ENCODE measurements at places on chromosomes 7 and 10.

GRCh38 chr7:81638198-81638597, 131.6 kb downstream of the HGF start:
- DNase-seq = no peak

DNA sequence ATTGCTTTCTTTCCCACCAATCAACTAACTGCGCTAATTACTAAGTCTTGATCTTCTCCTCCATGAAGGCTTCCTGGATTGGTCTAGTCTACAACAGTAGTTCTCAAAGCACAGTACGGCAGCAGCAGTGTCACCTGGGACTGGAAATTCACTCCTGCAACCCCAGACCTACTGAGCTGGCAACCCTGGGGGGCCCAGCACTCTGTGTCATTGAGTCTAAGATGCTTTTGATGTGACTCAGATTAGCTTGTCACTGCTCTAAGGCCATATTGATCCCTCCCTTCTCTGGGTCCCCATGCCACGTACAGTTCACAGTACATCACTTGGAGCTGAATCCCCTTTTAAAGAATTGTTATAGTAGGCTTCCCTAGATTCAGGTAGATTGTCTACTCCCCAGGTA, 65.7 kb upstream of the KMT2C start:
- DNase-seq = no peak

DNA sequence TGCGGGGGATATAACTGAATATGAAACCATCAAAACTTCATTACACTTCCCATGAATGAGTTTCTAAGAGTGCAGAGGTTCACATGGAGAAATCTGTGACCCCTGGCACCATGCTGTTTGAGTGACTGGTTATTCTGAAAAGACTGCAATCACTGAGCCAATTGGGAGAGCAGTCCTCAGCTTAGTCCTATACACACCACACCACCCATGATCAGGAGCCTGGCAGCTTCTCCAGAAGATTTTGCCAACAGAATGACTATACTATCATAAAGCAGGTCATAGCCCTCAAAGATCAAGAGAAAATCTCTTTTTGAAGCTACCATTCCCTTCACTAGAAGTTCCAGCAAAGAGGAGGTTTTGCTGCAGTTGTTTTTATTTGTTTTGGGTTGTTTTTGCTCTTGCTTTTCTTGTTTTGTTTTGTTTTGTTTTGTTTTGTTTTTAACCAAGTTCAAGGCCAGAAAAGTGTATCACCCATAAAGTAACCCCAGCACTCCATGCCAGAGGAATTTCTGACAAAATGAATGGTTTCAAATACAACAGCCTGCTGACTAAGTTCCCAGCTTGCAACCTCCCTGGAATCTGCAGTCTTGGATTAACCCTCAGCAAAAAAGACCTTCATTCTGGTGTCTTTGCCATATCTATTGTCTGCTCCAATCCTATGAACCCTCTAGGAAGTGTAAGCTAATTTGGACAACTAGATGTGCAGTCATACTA, 19.7 kb upstream of the HGF start:
- DNase-seq = no peak

DNA sequence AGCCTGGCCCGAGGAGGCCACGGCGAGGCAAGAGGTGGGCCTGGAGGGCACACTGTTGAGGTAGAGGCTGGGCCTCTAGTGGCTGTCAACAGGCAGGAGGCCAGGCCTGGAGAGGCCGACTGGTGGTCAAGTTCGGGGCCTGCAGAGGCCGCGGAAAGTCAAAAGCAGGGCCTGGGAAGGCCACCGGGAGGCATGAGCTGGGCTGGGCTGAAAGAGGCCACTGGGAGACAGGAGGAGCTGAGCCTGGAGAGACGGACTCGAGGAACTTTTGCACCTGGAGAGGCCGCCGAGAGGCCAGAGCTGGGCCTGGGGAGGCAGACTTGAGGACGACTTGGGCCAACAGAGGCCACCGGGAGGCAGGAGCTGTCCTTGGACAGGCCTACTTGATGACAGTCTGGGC, 321.2 kb downstream of the ZNF479 start:
- DNase-seq = no peak

- DNase-seq = no peak
These were observed 46.4 kb downstream of the ESYT2 start for GRCh38 chr7:158782761-158783401.

DNA sequence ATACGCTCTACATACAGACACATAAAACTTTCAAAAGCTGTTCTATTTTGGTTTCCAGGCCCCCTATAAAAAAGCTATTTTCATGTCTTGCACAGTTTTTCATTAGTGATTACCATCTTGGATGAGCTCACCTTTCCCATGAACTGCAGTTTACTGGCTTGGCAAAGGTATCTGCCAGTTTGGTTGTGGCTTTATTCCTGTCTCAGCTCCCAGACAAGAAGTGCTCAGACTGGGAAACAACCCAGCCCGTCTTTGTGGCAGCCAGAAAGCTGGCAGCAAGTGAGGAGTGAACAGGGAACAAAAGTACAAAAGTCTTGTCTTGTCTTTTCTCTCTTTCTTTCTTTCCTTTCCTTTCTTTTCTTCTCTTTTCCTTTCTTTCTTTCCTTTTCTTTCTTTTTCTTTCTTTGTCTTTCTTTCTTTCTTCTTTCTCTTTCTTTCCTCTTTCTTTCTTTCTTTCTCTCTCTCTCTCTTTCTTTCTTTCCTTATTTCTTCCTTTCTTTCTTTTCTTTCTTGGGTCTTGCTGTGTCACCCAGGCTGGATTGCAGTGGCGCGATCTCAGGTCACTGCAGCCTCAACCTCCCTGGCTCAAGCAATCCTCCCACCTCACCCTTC, 138.8 kb downstream of the CFAP58 start:
- DNase-seq = no peak

GRCh38 chr10:128222332-128222849, 96.2 kb upstream of the MKI67 start:
- DNase-seq = no peak

GRCh38 chr7:118259115-118259514, 34.6 kb downstream of the ANKRD7 start:
- no peak for DNase-seq

GRCh38 chr10:90862908-90863514, 5.2 kb upstream of the HTR7 start:
- no peak for DNase-seq

- no peak for DNase-seq
These were observed 29.0 kb upstream of the WDFY4 start for GRCh38 chr10:48655411-48656240.

GRCh38 chr10:66783316-66783715, 142.5 kb upstream of the LRRTM3 start:
- no peak for DNase-seq

GRCh38 chr7:37531225-37531624, 82.6 kb upstream of the ELMO1 start:
- DNase-seq = no peak

- DNase-seq = no peak
These were observed 26.8 kb downstream of the GOLGA7B start for GRCh38 chr10:97876402-97876801.

All from neuronal stem cell (in vitro differentiated cells).